Bone marrow (tissue), 2 donors: ENCODE measurements at places on chromosomes 3 and 15.

- DNase-seq, result no peak
Measured at GRCh38 chr3:149430216-149430615, 44.3 kb upstream of the TM4SF4 start.

DNA sequence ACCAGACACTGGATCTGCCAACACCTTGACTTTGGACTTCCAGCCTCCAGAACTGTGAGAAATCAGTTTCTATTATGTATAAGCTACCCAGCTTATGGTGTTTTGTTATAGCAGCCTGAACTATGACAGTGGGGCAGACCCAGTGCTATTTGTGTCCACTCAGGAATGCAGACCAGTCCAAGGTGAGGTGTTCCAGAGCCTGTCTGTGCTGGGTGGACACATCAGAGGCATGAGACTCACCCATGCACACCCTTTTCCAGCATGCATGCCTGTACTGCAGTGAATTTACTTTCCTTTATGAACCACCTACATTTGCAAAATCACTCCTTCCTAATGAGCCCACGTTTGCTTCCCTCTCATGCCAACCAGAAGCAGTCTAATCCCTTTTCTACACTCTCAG, 27.6 kb upstream of the DET1 start:
- DNase-seq, result no peak

DNA sequence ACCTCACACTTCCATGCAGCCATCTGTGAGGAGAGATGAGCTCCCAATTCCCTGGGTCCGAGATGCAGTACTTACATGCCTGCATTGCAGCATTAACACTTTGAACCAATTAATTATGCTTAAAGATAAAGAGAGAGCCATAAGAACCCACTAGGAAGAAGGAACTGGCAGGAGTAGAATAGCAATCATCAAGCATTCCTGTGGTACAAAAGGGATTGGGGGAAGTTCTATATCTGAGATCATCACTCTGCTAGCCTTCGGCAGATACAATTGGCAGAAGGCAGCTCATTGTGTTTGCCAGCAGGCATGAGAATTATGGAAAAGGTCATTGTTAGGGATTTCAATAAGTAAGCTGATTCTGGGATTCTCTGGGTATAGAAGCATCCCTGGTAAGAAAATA, 891.4 kb downstream of the NTRK3 start:
- no peak for DNase-seq

DNA sequence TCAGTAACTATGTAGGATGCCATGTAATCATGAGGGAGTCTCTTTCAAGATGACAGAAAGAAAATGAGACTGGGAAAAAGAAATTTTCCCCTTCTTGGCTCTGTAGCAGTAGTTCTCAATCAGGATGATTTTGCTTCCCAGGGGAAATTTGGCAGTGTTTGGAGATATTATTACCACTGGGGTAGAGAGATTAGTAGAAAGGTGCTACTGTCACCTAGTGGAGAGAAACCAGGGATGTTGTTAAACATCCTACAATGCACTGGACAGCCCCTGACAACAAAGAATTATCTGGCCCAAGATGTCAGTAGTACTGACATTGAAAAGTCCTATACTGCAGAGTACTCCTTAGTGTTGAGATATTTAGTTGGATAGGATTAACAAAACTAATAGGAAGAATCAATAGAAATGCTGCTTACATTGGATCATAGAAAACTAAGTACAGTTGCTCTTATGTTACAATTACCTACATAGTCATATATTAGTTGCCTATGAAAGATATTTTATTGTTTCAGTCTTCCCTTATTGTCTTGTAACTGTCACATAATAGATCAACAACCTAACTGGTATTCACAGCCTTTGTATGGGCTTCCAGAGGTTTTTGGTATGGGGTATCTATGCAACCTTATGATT, 433.3 kb downstream of the RAP2B start:
- no peak for DNase-seq

DNA sequence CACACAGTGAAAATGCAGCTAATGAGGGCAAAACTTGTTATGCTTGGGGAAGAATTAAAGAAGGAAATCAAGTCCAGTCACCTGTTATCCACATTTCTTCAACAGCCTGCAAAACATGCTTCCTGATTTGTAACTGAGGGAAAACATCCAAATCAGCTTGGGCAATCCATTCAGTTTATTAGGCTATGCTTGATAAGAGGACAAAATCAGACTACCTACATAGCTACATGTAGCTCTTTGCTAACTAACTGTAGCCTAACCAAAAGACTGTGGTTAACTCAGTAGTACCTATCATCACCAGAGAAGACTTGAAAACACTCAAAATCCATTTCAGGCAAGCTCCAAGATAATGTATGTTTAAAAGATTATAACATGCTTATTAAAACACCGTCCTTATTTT, 436.4 kb downstream of the SHQ1 start:
- no peak for DNase-seq

- DNase-seq, result no peak
Measured at GRCh38 chr3:60153221-60153999, 1097.8 kb downstream of the FHIT start.

- DNase-seq, result no peak
Measured at GRCh38 chr3:13069495-13069894, 3.7 kb downstream of the IQSEC1 start.

- DNase-seq, result no peak
Measured at GRCh38 chr15:98668566-98669308, 20.4 kb downstream of the IGF1R start.

DNA sequence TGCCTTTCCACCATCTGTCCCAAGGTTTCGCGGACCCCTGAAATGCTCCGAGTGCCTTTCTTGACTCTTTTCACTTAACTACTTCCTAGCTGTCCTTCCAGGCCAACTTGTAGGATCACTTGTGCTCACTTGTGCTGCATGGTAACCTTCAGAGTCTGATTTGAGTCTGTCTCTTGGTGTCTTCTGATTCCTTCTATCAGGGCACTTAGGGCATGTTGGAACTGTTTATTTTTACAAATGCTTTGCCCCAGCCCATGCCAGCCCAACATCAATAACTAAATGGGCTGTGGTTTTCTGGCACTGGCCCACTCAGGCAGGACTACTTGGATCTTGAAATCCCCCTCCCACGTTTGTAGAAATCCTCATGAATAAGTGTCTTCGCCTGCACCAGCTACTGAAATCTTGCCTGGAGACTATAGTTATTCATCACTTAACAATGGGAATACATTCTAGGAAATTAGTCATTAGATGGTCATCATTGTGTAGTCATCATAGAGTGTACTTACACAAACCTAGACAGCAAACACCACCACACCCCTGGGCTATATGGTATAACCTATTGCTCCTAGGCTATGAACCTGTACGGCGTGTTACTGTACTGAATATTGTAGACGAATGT, 123.1 kb upstream of the STRIT1 start:
- no peak for DNase-seq

GRCh38 chr3:149366031-149366430, 11.4 kb downstream of the TM4SF1 start:
- DNase-seq, result no peak

DNA sequence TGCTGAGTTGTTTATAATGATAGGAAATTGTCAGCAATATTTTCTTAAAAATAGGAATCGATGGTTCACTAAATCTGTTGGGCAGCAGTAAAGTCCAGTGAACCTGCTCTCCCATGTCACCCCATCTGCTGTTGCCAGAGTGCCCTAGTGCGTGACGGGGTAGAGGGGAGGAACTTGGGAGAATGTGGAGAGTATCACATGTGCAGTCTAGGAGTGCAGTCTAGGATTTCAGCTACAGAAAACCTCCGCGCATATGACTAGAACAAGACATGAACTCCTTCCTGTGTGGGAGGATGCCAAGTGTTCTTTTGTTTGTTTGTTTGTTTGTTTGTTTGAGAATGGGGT, 74.6 kb upstream of the ACAD9 start:
- DNase-seq, result no peak

- DNase-seq, result no peak
Measured at GRCh38 chr15:84844964-84845363, 27.8 kb downstream of the ALPK3 start.

- DNase-seq, result no peak
Measured at GRCh38 chr3:125179143-125179883, 33.2 kb downstream of the SLC12A8 start.

- no peak for DNase-seq
Measured at GRCh38 chr15:29812384-29812694, 9.9 kb downstream of the TJP1 start.

- DNase-seq, result no peak
Measured at GRCh38 chr15:89743594-89743993, 7.5 kb downstream of the MESP1 start.

DNA sequence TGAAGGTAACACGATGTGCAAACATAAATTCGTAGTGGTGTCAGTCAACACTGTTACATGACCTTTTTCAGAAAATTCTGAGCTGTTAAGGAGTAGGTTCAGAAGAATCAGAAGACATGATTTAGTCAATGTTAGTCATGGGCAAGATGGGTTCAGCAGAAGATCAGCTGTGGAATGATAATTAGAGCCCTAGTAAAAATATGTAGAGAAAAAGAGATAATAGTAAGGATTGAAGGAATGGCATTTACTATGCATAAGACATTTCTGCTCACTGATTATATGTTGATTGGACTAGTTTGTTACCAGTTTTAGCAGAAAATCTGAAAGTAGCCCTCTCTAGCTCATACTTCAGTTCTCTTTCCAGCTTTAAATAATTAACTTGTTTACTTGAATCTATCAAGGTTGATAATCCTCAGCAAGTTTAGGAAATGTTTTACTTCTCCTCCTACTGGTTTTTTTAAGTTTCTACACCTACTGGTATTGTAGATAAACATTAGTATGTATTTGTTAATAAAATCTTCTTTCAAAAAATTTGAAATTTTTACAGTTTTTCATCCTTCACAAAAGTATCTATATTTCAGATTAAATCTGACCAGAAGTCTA, 98.6 kb downstream of the ALCAM start:
- no peak for DNase-seq

GRCh38 chr15:52094811-52095584, 17.6 kb downstream of the BCL2L10 start:
- no peak for DNase-seq

- no peak for DNase-seq
Measured at GRCh38 chr15:59360305-59360704, 12.4 kb downstream of the MYO1E start.
